Astrocyte of the spinal cord (primary cell): ENCODE measurements at places on chromosomes 1 and 21.
A peak's percentile ranks its signal among the peaks of the same experiment; 100 is the strongest.

- DNase-seq = no peak
These were observed 11.0 kb downstream of the UBXN11 start for GRCh38 chr1:26295194-26296138.

- DNase-seq = no peak
These were observed 46.5 kb upstream of the KIF26B start for GRCh38 chr1:245108246-245108645.

DNA sequence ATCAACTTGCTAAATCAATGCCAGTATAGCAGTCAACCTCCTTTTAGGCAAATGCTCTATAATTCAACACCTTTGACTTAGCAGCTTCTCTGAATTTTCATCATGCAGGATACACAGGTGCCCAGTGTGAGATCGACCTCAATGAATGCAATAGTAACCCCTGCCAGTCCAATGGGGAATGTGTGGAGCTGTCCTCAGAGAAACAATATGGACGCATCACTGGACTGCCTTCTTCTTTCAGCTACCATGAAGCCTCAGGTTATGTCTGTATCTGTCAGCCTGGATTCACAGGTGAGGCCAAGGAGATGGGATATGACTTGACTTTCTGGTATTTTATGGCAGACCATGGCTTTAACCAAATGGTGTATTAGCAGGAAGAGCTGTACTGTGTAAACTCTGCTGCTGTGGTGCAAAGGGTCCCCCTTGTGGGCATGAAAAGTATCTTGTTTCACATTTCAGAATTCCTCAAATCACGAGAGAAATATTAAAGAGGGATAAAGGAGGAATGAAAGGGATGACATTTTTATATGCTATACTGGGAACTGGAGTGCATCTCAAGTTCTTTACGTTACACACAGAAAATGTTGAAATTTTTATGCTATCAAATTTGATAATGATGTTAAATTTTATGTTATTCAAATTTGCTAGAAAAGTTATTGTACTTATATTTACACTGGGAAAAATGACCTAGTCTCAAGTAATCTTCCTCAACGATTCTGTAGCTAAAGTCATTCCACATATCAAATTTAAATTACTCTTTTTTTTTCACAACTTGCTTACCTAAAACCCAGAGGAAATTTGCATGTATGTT is 88.9 kb downstream of the CRB1 start:
- peak; percentile 63 for DNase-seq

DNA sequence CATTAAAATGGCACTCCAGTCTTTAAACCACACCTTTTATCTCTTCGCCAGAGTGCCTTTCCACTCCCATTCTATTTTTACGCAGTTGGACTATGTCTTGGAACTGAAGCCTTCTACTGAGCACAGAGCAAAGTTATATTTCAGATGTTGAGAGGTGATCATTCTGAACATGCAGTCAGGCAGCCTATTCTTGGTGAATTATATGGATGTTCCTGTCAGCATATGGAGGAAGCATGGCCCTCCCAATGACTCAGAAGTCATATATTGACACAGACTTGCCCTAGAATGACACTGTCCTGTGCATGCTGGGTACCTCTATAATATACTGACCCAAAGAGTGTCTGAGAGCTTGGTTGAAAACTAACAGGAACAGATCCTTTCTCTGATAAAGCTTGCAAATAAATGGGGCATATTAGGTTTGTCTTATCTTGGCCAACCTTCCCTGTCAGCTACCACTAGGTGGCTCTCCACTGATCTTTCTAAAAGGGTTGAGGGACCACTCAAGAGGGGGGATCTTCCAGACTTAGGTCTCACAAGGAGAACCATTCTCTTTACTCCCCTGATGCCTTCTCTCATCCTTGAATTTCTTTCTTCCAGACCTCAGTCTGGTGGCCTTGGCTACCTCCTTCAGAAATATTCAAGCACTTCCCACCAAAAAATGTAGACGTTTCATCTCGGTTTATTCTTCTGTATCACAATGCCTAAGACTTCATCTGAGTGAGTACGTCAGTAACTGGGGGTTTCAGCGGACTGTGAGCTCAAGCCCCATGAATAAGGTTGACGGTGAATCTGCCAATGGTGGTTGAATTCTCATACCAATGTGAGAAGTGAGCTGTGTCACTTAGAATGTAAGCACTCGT is 11.8 kb upstream of the ALG14 start:
- DNase-seq = peak; percentile 22

DNA sequence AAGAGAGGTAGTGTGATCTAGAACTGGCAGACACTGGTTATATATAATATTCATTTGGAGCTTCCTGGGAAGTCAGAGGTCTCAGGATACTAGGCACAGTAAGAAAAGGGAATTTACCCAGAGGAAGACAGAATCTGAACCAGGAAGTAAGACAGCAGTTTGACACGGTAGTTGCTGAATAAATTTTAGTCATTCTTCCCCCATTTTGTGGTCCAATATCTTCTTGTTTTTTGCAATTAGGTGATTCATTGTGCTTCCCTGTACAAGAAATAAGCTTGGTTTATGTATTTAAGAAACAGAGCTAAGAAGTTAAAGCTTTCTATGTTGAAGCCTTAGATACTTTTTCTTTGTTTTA is 1.3 kb downstream of the TMEM167B start:
- peak; percentile 16 for DNase-seq

DNA sequence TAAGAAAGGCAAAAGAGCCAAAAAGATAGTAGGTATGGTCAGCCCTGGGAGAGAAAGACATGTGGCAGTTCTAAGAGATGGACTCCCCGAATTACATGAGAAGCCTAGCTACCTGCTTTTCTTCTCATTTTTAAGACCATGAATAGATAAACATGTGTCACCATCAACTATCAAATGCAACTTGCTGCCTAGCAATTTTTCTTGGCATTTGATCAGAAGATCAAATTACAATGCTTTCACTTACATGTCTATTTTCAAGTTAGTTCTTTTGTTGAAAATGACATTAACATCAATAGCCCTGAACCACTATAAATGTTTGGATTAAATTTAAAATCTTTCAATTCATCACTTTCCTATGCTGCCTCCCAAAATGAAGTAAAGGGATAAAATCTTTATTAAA is 212.3 kb downstream of the HHIPL2 start:
- DNase-seq = peak; percentile 40

DNA sequence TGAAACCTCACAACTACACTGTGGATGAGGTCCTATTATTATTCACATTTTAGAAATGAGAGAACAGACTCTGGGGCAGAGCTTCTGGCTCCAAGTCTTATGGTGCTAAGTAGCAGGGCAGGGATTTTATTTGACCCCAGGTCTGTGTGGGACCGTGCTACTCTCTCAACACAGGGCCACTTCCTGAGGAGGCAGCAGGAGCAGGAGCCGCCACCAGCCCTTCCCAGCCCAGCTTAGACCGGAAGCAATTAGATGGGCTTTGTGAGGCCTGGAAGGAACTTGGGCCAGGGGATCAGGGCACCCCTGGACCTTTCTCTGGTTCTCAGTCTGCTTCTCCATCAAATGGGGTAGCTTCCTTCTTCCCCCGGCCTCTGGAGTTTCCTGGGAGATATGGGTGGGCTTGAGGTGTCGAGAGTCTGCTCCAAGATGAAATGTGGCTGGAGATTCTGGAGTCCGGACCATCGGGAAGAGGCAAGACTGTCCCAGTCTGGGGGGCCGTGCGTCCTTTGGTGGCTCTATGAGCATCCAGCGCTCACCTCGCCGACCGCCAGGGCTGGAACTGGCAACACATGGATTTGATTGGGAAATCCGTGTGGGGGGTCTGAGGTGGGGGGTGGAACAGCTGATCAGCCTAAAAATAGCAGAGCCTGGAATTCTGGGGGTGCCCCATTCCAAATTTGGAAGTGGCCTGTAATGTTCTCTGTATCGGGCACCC is 136.8 kb downstream of the FOXD2 start:
- no peak for DNase-seq

- peak; percentile 36 for DNase-seq
These were observed 618 bp downstream of the JAM2 start for GRCh38 chr21:25639551-25640201.

DNA sequence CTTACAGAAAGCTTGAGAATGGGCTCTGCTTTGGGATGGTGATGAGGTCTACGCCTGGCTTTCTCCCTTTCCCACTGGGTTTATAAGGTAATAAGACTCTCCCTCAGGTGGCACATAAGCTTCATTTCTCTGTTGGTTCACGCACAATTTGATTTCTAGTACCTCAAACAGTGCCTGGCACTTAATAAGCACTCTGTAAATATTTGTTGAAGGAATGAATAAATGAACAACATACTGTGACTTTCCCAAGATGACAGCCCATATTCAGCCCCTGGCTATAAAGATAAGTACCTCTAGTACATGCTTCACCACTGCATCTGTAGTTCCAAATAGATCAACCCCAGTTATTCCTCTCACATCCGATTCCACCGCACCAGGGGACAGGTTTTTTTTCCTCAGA is 17.8 kb downstream of the COPA start:
- no peak for DNase-seq
